ENCODE measurements at places on chromosomes 1 and 21.

DNA sequence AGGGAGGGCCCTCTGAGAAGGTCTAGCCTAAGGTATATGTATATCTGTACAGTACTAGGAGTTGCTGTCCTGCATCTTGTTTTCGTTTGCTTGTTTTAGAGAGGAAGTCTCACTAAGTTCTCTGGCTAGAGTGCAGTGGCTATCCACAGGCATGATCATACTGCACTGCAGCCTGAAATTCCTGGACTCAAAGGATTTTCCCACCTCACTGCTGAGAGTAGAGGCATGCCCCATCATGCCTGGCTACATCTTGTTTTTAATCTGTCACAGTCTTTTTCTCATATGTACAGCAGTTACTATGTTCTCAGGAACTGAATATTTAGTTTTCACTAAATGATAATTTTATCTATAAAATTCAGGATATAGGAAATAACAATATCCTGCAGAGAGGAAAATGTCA lies 15.3 kb upstream of the PYHIN1 start:
- DNase-seq = no peak

- DNase-seq = no peak
These were observed 97.9 kb downstream of the KCND3 start for GRCh38 chr1:111891566-111891965.

GRCh38 chr1:38587766-38588165 lies 271.8 kb downstream of the RRAGC start:
- no peak for DNase-seq

GRCh38 chr1:227437495-227438008 lies 119.3 kb upstream of the CDC42BPA start:
- peak; percentile 84 for DNase-seq

DNA sequence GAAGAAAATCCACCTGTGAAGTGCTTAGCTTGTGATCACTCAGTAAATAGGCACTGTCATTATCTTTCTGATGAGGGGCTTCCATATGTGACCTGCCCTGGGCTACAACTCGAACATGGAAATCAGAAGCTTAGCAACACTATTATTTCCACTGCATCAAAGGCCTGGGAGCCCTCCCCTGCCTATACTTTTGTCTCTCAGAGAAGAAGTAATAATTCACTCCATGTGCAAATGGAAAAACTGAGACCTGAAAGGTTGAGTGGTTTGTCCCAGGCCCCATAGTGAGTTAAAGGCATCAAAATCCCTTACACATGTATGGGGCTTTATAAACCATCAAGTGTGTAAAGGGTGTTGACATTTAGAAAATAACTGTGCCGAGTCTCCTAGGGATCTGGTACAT lies 20.9 kb downstream of the SOX13 start:
- DNase-seq = no peak

DNA sequence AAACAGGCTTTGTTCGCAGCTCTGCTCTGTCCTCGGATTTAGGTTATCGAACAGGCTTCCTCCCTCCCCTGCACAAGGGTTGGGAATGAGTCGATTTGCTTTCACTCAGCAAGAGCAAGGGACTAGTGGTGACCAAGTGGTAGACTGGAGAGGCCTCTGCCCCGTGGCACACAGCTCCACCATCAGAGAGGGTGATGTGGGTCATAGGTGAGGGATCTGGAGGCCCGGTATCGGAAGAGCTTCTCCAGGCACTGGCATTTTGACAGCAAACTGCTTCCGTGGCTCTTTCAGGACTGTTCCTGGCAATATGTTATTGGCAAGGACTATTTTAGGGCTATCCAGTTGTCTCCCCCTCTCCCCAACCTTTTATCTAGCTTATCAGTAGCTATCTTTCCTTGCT lies 3.1 kb upstream of the ELF3 start:
- DNase-seq = no peak

DNA sequence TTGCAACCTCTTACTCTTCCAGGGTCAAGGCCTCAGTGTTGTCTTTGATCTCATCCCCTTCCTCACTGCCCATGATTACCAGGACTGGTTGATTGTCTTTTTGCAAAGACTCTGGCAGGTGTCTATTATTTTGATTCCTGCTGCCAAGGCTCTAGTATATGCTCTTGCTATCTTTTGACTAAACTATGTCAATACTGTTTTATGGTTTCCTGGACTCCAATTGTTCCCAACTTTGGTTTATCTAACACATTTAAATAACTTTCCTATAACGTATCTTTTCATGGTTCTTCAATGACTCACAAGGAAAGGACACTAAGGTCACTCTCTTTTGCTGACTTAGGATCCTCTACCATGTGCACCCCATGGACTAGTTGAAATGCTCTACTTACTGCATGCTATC lies 141.5 kb downstream of the PTPRC start:
- no peak for DNase-seq

DNA sequence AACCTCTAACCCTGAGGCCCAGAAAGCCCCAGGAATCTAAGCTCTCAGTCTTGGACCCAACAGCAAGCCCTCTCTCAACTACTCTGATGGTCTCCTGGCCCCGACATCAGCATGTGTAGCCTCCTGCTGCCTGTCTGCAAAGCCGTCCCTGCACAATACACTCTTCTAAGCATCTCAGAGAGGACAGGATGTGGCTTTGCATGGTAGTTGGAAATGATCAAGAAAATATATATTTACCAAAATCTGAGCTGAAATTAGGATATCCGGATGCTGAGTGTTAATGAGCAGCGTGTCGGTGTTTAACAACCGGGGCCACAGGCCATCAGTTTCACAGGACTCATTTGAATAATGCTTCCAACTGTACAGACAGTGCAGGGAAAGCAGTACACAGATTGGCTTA lies 59.1 kb upstream of the SIM2 start:
- DNase-seq = no peak

GRCh38 chr1:59150577-59151386 lies 146.1 kb upstream of the FGGY start:
- DNase-seq = peak; percentile 77

- DNase-seq = no peak
These were observed 55.9 kb downstream of the GON4L start for GRCh38 chr1:155801149-155801548.

DNA sequence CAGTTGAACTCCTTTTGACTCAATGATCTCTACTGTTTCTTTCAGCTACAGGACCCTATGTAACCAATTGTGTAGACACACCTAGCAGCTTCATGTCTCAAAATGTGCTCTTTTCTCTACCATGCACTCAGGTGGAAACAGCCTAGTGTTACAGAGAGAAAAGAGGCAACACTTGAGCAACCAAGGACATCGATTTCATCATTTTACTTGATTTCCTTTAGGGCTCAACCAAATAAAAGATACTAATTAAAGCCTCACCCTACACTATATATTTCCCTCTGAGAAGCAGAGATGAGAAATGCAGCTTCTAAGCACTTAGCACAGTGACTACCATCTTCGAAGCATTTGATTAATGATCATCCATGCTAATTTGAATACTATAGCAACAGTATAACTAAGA lies 55.1 kb downstream of the PTGER3 start:
- DNase-seq = no peak

DNA sequence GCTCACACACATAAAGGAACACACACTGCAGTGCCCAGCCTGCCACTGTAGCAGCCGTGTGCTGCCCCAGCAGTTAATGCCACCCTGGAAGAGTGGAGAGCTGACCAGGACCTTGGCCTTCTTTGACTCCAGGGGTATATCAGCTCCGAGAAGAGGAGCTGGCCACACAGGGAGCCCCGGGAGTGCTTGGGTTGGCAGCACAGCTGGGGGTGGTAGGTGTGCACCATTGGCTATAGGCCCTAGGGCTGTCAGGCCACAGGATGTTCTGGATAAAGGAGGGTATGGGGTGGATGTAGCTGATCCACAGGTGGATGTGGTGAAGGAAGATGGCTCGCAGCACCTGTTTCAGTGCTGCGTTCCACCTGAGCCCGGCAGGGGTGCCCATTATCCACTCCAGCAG lies 640.5 kb downstream of the PLPP3 start:
- DNase-seq = no peak

DNA sequence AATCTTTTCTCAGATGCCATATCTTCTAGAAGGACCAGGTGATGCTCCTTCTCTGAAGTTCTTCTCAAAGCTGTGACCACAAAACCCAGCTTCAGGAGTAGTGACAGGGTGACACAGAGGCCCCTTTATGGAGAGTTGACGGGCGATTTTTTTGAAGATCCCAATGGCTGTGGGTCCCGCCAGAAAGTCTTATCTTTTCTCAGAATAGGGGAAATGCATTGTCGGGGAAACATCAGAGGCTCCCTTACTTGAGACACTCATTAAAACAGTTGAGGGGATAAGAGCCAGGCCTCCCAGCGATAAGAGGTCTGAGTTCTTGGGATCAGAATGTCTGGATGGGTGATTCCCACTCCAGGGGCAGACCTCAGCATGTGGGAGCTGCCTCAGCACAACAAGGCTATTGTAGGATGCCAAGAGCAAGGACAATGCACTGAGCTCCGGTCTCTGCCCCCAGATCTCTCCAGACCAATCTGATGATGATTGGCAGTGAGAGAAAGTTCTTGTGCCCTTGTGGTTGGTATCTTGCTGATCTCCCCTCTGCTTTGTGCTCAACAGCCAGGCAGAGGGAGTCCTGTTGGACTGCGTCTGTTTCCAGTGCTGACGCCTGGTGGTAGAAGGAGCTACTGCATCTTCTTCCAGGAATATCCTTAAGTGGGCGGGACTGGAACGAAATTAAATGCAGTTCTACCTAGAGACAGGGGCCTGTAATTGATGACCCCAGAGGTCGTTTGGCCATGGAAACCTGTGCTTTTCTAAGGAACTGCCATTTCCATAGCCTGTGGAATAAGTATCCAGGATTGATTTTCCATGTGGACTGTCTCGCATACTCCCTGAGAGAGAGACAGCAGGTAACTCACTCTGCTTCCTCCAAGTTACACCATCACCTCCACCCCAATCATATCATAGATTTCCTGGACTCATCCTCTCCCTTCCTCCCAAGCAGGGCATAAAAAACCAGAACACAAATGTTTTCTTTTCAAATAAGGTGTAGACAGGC lies 6.8 kb upstream of the ACKR1 start:
- peak; percentile 49 for DNase-seq

- peak; percentile 53 for DNase-seq
These were observed 2.3 kb upstream of the BCAN start for GRCh38 chr1:156639601-156640101.

DNA sequence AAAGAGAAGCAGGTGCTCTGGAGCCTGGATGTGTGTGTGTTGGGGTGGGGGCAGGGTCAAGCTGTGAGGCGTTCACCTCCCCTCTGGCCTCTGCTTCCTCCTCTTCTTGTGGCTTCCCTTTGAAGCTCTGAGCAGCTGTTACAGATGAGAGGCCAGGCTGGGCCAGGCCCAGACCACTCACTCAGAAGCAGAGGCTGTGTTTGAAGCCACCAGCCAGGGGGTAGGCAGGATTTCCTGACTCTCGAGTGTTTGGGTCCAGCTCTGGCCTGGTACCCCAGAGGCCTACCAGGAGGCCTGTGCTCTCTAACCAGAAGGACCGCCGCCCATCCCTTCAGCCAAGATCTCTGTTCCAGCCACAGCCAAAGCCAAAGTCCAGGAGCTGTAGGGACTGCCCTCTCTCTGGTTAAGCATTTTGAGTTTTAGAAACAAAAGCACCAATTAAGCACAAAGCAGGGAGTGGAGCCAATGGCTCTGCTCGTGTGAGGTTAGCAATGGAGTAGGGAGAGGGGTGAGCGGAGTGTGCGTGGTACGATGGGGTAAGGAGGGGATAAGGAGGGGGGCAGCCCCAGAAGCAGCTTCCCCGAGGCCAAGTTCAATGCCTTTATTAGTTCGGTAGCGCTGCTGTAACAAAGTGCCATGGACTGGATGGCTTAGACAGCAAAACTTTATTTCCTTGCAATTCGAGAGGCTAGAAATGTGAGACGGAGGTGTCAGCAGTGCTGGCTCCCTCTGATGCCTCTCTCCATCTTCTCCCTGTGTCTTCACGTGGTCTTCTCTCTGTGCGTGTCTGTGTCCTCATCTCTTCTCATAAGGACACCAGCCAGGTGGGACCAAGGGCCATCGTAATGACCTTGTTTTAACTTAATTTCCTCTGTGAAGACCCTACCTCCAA lies 20.5 kb downstream of the RCSD1 start:
- DNase-seq = peak; percentile 79

- DNase-seq = peak; percentile 54
These were observed 62.5 kb downstream of the SCCPDH start for GRCh38 chr1:246786606-246787238.

GRCh38 chr1:161499099-161500039 lies 5.9 kb upstream of the FCGR2A start:
- no peak for DNase-seq

DNA sequence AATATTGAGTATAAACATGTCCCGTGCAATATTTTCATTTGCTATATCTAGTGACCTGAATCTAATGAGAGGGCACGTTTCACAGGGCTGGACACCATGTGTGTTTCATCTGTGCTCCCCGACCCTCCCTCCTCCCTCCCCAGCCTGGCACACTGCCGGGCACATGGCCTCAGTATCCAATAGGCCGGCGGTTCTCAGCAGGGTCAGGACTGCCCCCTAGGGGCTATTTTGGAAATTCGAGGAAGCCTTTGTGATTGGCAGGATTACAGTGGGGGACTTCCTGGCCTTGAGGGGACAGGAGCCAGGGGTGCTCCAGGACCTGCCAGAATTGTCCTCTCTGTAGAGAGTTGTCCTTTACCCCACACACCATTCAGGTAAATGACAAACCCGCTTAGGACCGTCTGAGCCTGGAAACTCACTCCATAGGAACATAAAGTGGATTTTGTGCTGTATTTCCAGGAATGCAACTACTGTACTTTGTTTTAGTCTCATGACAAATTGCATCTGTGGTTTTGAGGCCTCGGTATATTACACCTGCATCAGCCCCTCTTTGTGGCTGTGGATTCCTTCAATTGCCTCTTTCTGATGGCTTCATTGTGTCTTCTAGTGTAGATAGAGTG lies 109.5 kb upstream of the SIM2 start:
- DNase-seq = no peak

GRCh38 chr1:91080650-91081049 lies 58.8 kb upstream of the ZNF644 start:
- no peak for DNase-seq

- DNase-seq = peak; percentile 70
These were observed 180.1 kb upstream of the ESRRG start for GRCh38 chr1:216903382-216903740.

- no peak for DNase-seq
These were observed 175.1 kb downstream of the FASLG start for GRCh38 chr1:172833954-172834353.

GRCh38 chr21:28396421-28396820 lies 596.3 kb downstream of the LTN1 start:
- DNase-seq = no peak

DNA sequence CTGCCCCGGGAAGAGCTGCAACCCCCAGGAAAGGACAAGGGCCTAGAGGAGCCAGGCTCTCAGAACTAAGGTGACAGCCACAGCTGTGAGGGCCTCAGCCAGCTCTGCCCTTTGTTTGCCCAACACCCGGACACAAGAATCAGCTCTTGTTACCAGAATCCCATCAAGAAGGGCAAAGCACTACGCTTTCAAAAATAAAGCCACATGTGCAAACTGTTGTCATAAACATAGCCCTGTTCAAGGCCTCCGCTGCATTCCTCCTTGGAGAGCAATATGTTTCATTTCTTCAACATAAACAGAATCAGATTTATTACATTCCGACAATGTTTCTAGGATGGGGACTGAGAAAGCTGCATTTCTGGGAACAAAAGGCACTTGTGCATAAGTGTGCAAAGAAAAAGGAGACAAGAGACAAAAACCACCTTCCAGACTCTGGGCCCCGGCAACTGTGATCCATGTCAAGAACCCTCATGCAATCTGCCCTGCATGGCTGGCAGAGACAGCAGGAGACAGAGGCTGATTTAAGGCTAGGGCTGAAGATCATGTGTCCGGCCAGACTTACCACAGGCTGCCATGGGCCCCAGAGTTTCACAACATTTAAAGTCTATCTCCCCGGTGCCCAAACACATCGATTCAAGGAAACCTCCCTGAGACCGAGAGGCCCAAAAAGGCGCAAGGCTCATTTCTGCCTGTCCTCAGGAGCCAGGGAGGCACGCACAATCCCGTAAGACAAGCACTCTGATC lies 71.0 kb downstream of the SSBP3 start:
- no peak for DNase-seq

Data from SW480 (cell line).